ENCODE measurements at places on chromosomes 3 and 15.

GRCh38 chr3:101643861-101644613 lies 32.9 kb downstream of the ZBTB11 start:
- no peak for DNase-seq

DNA sequence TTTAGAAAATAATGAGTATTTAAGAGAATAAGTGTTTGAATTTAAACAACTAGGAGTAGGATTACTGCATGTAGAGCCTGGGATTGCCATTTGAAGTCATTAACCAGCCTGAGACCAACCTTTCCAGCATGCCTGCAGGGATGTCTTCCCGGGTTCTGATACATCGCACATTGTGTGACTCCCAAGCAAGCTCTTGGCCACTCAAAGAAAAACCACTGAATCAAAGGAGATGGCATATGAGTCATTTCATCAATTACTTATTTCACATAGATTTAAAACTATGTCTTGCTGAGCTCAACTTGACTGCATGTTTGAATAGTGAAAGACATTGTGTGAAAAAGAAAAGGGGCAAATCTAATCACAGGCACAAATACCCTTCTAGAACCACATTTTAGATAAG lies 15.0 kb upstream of the THBS1 start:
- DNase-seq = no peak

DNA sequence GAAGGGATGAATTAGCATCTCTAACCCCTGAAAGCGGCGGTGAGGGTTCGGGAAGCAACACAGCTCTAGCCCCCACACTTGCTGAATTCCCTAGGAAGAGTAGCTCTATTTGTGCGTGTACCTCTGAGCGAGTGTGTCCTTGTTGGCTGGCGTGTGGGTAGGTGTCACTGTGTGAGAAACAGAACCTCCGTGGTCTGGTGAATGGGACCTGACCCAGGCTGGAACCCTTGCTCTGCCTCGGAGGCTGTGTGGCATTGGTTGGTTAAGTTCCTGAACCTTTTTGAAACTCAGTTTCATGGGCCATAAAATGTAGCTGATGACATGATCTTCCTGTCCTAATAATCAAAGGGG lies 414 bp upstream of the TMEM115 start:
- DNase-seq = no peak

DNA sequence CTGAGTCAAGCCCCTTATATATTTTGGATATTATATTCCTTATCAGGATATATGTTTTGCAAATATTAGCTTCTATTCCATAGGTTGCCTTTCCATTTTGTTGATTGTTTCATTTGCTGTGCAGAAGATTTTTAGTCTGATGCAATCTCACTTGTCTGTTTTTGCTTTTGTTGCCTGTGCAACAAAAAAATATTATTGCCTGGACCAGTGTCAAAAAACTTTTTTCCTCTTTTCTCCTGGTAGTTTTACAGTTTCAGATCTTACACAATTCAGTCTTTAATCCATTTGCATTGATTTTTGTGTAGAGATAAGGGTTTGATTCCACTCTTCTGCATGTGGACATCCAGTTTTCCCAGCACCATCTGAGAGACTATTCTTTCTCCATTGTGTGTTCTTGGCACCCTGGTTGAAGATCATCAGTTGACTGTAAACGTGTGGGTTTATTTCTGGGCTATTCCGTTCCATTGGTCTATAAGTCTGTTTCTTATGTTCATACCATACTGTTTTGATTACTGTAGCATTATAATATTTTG lies 228.9 kb upstream of the NR2E3 start:
- DNase-seq = no peak

DNA sequence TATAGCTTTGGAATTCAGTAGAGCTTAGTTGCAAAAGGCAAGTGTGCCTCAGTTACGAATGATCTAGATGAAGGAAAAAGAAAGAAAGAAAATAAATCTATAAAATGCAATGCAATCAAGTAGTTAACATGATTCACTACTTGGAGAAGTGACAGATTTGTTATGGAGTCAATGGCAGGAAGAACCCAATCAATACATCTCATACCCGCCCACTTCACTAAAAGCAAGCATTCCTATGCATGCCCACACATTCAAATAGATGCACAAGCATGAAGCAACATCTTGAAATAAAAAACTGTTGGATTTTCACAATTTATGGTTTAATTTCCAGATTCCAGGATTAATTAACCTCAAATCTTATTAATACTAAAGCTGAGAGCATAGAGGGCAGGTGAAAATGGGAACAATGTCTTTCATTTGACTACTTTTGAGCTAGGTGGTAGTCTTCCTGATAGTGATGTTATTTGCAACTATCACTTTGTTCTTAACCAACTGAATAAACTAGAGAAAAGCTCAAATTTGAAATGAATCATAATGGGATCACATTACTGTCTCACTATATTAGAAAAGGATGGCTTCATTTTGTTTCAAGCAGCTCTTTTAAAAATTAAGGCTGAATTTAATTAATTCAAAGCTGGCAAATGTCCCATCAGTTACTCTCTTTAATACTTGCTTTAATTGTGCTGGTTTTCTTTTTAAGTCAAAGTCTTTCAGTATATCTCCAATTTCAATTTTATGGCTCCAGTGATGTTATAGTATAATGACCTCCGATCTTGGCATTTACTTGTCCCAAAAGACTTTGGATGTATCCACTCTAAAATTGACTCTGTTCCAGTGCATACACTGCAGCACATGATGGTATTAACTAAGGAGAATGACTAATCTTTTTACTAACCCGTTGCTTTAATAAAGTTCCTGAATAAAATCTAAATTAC lies 46.7 kb upstream of the CCDC50 start:
- no peak for DNase-seq
